ENCODE measurements at places on chromosomes 2 and 18.

DNA sequence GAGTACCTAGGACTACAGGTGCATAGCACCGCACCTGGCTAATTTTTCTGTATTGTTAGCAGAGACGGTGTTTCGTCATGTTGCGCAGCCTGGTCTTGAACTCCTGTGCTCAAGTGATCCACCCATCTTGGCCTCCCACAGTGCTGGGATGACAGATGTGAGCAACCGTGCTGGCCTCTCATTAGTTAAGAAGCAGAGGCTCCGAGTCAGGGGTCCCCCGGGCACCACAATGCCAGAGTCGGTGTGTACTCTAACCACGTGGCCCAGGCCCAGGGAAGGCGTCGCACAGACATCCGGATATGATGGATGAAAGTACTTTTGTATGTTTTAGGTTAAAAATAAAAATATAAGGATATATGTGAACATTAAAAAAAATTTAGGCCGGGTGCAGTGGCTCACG, 28.3 kb upstream of the HPCAL1 start:
- no peak for DNase-seq

DNA sequence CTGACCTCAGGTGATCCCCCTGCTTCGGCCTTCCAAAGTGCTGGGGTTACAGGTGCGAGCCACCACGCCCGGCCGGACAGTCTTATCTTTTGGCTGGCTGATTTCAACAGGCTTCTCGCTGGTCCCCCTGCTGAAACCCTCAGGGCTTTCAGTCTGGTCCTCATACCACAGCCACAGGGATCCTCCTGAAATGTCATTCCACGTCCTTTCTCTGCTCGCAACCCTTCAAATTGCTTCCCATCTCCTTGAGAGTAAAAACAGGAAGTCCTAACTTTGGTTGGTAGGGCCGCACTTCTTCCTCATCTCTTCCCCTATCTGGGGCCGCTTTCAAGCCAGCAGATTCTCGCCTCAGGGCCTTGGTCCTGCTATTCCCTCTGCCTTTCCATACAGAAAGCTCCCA, 1.4 kb upstream of the CAB39 start:
- no peak for DNase-seq

DNA sequence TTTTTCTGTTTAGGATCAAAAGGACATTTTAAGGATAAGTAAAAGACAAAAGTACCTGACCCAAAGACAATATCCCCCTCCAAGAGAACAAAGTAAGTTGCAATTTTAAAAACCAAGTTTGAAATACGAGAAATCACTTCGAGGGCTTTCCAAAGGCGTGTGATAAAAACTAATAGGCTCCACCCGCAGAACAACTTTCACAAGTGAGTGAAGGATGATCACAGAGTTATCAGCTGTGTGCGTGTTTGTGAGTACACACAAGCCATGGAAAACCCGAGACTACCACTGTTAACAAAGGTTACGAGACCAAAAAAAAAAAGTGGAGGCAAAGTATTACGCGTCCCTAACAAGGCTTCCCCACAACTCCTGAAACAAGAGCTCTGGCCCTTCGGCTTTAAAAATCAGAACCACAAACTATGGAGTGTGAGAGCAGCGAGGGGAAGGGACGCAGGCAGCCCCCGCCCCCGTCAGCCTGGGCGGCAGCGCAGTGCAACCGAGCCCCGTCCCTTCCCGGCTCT, 719 bp downstream of the SMAD2 start:
- DNase-seq = peak; percentile 56

- DNase-seq = no peak
These were observed 121.2 kb upstream of the TANK start for GRCh38 chr2:161039071-161039470.

GRCh38 chr2:232884549-232885263, 14.6 kb downstream of the SNORC start:
- no peak for DNase-seq

DNA sequence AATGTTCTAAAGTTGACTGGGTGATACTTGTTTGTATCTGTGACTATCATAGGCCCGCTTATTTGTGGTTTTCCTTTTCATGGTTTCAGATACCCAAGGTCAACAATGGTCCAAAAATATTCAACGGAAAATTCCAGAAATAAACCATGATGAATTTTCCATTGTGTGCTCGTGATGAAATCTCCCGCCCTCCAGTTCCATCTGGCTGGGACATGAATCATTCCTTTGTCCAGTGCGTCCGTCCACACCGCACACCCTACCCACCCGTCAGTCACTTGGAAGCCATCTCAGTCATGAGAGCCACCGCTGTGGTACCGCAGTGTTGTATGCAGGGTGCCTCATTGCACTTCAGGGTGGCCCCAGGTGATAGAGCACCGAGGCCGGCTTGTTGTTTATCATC, 268.2 kb upstream of the PXDN start:
- no peak for DNase-seq

DNA sequence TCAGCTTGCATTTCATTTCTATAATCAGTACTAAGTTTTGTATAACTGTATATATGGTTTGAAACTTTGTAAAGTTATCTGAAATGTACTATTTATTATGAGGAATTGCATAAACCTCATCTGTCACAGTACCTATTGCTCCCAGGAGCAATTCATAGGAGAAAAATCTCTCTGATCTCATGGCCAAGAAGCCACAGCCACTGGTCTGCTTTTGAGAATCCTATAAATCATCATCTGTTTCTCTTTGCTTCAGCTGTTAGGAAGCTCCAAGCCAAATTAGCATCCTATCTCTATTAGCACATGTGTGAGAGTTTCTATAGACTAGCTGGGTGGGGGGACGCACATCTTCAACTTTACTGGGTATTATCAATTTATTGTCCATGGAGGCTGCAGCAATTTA, 210.3 kb downstream of the CYP26B1 start:
- DNase-seq = no peak

GRCh38 chr2:173226899-173227698, 127.6 kb upstream of the CDCA7 start:
- no peak for DNase-seq

DNA sequence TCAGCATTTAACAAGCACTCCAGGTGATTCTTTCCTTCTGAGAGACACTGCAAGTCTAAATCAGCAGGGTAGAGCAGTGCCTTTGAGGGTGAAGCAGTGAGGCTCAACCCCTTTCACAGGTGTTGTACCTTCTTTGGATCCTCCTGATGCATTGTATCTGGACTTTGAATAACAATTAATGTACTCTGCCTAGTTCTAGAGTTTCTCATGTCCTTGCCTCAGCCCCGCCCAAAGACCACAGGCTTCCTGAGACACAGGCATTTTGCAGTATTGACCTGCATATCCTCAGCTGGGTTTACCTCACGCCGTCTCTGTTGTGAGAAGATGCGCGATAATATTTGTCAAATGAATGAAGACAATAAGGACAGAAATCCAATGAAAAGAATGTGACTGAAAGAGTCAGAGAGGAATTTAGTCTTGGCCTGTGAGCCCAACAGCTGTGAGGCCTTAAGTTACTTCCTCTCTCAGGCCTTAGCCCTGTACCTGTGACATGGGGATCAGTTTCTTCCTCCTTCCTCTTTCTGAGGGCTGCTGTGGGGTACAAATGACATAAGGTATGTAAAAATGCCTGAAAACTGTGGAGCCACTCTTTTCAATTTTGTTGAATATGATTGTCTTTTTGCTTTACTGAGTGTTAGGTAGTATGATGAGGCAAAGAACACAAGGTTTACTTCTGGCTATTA, 43.7 kb downstream of the WIPF1 start:
- DNase-seq = no peak

DNA sequence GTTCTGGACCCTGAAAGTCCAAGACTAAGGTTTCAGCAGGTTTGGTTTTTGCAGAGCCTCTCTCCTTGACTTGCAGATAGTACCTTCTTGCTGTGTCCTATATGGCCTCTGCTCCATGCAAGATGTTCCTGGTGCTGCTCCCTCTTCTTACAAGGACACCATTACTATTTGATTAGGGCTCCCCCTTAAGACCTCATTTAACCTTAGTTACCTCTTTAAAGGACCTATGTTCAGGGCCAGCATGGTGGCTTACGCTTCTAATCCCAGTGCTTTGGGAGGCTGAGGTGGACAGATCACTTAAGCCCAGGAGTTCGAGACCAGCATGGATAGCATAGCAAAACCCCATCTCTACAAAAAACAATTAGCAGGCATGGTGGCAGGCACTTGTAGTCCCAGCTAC, 179.0 kb downstream of the SLC39A10 start:
- no peak for DNase-seq

- no peak for DNase-seq
These were observed 24.7 kb downstream of the LGALSL start for GRCh38 chr2:64478502-64479230.

DNA sequence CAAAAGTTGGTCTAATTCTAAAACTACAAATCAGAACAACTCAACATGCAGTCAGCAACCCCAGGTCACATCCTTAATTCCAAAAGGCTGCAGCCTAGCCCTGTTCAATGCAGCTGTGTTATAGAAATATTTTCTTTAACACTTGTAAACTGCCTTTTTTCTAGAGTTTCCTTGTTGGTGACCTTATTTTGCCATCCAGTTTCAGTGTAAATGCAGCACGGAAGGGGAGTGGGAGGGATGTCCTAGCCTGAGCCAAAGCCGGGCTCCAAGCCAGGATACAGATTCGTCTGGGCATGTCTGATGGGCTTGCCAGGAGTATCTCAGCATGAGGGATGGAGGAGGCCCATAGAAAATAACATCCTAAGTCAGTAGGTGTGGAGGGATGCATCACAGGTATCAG, 17.7 kb upstream of the SP3 start:
- DNase-seq = no peak

DNA sequence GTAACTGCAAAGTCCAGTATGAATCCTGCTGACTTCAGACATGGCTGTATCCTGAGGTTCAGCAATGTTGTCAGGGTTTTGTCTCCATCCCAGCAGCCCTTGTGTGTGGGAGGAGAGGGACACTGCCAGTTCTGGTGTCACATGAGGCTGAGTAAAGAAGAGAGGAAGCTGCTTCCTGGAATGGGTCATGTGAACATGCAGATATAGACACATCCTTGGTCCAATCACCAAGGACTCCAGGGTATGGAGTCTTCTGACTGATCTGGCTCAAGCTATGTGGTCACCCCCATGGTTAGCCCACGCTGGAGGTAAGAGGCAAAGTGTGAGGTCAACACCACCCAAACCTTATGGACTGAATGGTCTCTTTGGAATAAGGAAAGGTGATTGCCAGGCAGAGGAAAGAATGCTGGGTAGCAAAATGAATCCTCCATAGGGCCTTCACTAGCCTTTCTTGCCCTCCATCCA, 134.4 kb upstream of the SLC1A4 start:
- peak; percentile 51 for DNase-seq

- no peak for DNase-seq
These were observed 135.2 kb upstream of the NFATC1 start for GRCh38 chr18:79260510-79260909.

All from ELR (cell line).